ENCODE measurements at places on chromosomes 5 and 9. TPM values are rescaled to one million over a fixed set of nuclear protein-coding genes. Genes with fewer than 3 reads are reported as not detected.

The CDKN2A gene
- not detected for total RNA-seq

The WDR31 gene
- total RNA-seq: 3.7 TPM

DNA sequence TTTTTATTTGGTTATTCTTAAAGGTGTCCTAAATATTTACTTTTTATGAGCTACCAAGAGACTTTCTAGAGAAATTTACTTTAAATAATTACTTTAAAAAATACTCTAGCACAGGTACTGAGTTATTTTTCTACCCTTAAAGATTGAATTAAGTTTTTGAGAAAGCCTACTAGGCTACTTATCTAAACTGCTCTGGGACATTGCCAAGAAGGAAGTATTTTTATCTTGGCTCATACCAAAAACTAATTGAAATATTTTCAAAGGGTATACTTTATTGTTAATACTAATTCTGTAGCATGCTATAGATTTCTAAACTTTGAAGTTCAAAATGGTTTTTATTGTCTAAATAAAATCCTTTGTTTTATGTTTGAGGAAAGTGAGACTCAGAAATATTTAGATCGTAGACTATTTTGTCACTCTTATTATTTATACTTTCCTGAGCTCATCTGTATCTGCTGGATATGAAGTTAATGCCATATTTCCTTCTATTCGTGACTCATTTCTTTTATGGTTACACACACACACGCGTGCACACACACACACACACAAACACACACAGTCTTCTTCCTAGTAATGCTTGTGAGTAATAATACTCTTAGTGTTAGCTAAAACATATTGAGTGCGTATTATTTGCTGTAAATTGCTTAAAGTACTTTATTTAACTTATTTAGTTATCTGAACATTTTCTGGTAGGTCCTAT, 89.5 kb downstream of the MAN2A1 start:
- no peak for DNase-seq

GRCh38 chr5:136638084-136638483, 272.7 kb upstream of the TRPC7 start:
- no peak for DNase-seq

GRCh38 chr9:130072515-130073235, 19.0 kb downstream of the GPR107 start:
- DNase-seq: no peak

DNA sequence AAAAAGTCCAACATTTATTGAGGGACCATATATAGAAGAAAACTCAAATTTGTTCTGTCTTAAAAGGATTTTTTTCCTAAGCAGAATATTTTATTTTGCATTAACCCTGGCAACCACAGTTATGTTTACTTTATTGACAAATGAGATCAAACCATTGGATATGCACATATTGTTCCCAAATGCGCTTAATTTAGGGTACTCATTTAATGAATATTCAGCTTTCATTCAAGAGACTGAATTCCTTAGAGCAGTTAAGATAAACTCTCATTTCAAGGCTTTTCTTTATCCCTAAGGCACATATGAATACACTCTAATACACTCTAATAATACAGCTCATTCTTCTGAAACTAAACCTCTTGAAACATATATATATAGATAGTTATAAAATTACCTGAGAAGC, 150.2 kb downstream of the HMHB1 start:
- DNase-seq: no peak
